ENCODE measurements at places on chromosomes 5 and 9.

DNA sequence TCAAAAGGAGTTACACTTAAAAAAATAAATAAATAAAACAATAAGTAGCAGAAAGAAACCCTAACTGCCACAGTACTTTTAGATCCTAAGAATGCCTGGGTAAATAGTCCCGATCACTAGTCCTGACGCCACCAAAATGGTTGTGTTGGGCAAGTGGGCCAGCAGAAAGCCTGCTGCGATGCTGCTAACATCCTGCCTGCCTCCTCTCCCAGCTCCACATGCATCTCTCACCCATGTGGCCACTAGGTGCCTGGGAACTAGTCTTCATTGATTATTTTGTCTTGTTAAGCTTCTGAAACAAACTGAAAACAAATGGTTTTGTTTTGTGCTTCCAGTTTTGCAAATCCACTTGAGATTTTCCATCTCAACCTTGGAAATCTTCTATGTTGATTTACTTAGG is 54.4 kb upstream of the TRAF1 start:
- no peaks in the 10 kb centered on the region for H3K27me3 ChIP-seq
- no peak overlapping the region for H3K4me3 ChIP-seq
- no peak overlapping the region for H3K27ac ChIP-seq

GRCh38 chr5:6488021-6488420 is 39.4 kb downstream of the UBE2QL1 start:
- no peaks in the 10 kb centered on the region for H3K4me1 ChIP-seq
- no peak overlapping the region for H3K27ac ChIP-seq
- H3K36me3 ChIP-seq: no peaks in the 10 kb centered on the region
- no peak overlapping the region for H3K4me3 ChIP-seq
- H3K27me3 ChIP-seq: no peaks in the 10 kb centered on the region
- no peak for DNase-seq

- no peaks in the 10 kb centered on the region for H3K27me3 ChIP-seq
- H3K36me3 ChIP-seq: no peaks in the 10 kb centered on the region
- no peaks in the 10 kb centered on the region for H3K4me1 ChIP-seq
- no peak for DNase-seq
These were observed 45.9 kb downstream of the WDR36 start for GRCh38 chr5:111138096-111138495.

DNA sequence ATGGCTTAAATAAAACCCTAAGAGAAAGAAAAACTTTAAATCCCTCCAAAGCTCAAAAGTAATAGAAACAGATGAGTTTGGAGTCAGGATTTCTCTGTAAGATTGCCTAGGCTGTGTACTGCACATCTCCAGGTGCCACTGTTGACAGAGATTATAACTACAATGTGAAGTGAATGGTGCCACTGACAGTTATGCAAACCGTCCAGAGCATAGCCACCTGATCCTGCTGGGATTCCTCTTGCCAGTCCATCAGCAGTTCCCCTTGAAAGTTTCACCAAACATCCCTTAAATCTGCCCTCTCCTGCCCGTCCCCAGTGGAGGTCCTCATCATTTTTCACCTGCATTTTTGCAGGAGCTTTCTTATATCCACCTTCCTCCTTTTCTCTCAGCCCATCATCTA is 42.5 kb downstream of the FXN start:
- no peak overlapping the region for H3K4me3 ChIP-seq
- H3K27ac ChIP-seq: no peak overlapping the region
- DNase-seq: no peak
- H3K4me1 ChIP-seq: no peaks in the 10 kb centered on the region
- no peaks in the 10 kb centered on the region for H3K27me3 ChIP-seq
- no peaks in the 10 kb centered on the region for H3K36me3 ChIP-seq

GRCh38 chr9:2493109-2493508 is 128.5 kb upstream of the VLDLR start:
- no peak overlapping the region for H3K4me3 ChIP-seq
- H3K27me3 ChIP-seq: no peaks in the 10 kb centered on the region
- no peak overlapping the region for H3K27ac ChIP-seq
- H3K36me3 ChIP-seq: no peaks in the 10 kb centered on the region
- no peak for DNase-seq

DNA sequence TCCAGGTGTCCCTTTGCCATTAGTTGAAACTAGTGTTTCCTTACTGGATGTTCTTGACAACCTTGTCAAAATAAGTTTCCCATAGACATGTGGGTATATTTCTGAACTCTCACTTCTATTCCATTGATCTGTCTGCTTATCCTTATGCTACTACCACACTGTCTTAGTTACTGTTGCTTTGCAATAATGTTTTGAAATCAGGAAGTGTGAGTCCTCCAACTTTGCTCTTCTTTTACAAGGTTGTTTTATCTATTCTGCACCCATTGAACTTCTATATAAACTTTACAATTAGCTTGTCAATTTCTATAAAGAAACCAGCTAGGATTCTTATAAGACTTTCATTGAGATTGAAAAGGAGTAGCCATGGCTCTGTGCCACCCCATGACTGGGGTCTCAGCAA is 24.3 kb downstream of the CD14 start:
- H3K36me3 ChIP-seq: no peaks in the 10 kb centered on the region
- H3K27me3 ChIP-seq: no peaks in the 10 kb centered on the region
- H3K4me3 ChIP-seq: no peak overlapping the region
- no peaks in the 10 kb centered on the region for H3K4me1 ChIP-seq
- peak overlapping the region; percentile 71 for H3K27ac ChIP-seq

GRCh38 chr9:32954642-32955041 is 46.8 kb downstream of the APTX start:
- no peak overlapping the region for H3K27ac ChIP-seq
- H3K27me3 ChIP-seq: no peaks in the 10 kb centered on the region
- DNase-seq: no peak
- no peaks in the 10 kb centered on the region for H3K36me3 ChIP-seq
- no peak overlapping the region for H3K4me3 ChIP-seq

GRCh38 chr9:132192728-132193127 is 30.9 kb downstream of the NTNG2 start:
- no peak overlapping the region for H3K27ac ChIP-seq
- no peaks in the 10 kb centered on the region for H3K4me1 ChIP-seq
- no peak for DNase-seq
- no peaks in the 10 kb centered on the region for H3K36me3 ChIP-seq

GRCh38 chr5:5678909-5679308 is 256.4 kb downstream of the ICE1 start:
- H3K4me1 ChIP-seq: peaks cover 11% of the 10 kb centered on the region
- no peaks in the 10 kb centered on the region for H3K27me3 ChIP-seq
- no peaks in the 10 kb centered on the region for H3K36me3 ChIP-seq
- H3K27ac ChIP-seq: no peak overlapping the region
- DNase-seq: no peak
- H3K4me3 ChIP-seq: no peak overlapping the region

- no peak overlapping the region for H3K4me3 ChIP-seq
- no peak overlapping the region for H3K27ac ChIP-seq
- H3K27me3 ChIP-seq: no peaks in the 10 kb centered on the region
- DNase-seq: no peak
- H3K4me1 ChIP-seq: no peaks in the 10 kb centered on the region
These were observed 251.2 kb downstream of the CSNK1G3 start for GRCh38 chr5:123763201-123763600.

DNA sequence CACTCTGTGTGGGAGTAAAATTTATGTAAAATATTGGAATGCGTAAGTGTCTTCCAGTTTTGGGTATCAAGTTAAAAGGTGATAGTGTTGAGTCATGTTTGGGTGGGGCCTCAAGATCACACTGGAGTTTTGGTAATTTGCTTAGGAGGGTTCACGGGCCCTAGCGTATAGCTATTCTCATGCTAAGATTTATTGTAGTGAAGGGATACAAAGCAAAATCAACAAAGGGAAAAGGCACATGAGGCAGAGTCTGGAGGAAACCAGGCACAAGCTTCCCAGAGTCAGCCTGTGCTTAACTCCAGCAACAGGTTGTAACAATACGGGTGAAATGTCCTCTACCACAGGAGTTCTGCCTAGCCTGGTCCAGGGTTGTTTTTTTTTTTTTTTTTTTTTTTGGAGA is 20.2 kb downstream of the HSPA4 start:
- peaks cover 30% of the 10 kb centered on the region for H3K36me3 ChIP-seq
- H3K4me1 ChIP-seq: no peaks in the 10 kb centered on the region
- no peak overlapping the region for H3K4me3 ChIP-seq
- DNase-seq: no peak
- H3K27ac ChIP-seq: no peak overlapping the region
- no peaks in the 10 kb centered on the region for H3K27me3 ChIP-seq

GRCh38 chr9:91992461-91993041 is 42.5 kb upstream of the ROR2 start:
- H3K4me1 ChIP-seq: no peaks in the 10 kb centered on the region
- H3K4me3 ChIP-seq: no peak overlapping the region
- no peaks in the 10 kb centered on the region for H3K27me3 ChIP-seq
- no peaks in the 10 kb centered on the region for H3K36me3 ChIP-seq

DNA sequence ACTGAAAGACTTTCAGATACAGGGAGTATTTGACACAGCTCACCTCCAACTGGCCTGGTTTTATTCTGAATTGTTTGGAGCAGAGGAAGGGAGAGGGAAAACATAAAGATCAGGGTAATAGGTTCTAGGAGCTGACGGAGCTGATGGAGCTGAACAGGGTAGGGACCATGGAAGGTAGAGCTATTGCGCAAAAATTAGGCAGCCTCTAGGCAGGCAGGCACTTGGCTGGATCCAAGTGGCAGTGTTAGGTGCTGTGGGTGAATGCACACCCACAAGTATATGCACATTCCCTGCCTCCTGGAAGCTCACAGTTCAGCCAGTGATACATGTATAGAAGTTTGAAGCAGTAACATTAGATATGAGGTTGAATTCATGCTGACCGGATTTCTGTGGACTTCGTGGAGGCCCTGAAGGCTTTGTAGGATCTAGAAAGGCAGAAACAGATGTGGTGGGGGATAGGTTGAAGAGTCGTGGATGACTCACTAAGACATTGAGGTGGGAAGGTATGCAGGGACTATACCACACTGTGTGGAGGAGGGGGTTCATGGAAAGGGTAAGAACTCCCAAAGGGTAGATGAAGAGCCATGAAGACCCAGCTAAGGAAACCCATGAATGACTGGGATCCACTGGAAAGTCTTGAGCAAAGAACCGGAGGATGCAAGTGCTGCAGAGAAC is 50.8 kb downstream of the WWC1 start:
- H3K36me3 ChIP-seq: no peaks in the 10 kb centered on the region
- no peaks in the 10 kb centered on the region for H3K27me3 ChIP-seq
- no peak for DNase-seq
- H3K4me3 ChIP-seq: no peak overlapping the region
- no peaks in the 10 kb centered on the region for H3K4me1 ChIP-seq
- H3K27ac ChIP-seq: no peak overlapping the region

All from tibial nerve (tissue), 4 donors.